ENCODE measurements at places on chromosomes 6 and 20.
A peak's percentile ranks its signal among the peaks of the same experiment; 100 is the strongest.

DNA sequence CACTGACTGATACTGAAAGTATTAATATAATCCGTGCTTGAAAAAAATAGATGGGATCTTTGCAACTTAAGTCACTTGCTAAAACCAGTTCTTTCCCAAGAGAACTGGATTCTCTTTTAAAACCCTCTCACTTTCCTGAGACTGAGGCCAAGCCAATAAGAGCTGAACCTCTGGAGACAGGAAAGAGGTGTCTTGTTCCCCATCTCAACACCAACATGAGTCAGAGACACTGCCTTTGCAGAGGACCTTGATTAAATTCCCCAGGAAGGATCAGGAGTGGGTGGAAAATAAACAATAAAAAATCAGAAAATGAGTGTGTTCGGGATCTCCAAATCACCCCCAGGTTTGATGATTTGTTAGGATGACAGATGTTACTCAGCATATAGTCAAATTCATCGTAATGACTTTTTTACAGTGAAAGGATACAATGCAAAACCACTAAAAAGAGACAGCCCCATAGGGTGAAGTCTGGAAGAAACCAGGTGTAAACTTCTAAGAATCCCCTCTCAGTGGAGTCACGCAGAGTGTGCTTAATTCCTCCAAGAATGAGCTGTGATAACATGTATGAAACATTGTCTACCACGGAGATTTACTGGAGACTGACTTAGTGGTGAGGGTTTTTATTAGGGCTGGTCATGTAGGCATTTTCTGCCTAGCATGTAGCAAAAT lies 122.8 kb upstream of the BEND3 start:
- no peak for DNase-seq

DNA sequence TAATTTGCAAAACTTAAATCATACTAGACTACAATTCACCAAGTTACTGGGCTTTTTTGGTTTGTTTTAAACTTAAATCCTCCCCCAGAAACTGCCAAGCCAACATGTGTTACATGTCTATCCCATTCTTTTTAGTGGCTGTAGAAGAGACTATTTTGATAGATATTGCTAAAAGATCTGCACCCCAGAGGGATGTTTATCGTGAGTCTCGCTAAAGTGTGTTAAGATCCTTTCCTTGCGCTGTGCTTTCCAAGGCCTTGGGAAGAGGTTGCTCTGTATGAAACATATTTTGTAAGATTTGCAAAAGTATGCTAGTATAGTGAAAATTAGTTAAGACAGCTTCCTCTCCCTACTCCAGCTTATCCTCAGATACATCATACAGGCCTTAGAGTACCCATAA lies 63.0 kb downstream of the GPX5 start:
- no peak for DNase-seq

DNA sequence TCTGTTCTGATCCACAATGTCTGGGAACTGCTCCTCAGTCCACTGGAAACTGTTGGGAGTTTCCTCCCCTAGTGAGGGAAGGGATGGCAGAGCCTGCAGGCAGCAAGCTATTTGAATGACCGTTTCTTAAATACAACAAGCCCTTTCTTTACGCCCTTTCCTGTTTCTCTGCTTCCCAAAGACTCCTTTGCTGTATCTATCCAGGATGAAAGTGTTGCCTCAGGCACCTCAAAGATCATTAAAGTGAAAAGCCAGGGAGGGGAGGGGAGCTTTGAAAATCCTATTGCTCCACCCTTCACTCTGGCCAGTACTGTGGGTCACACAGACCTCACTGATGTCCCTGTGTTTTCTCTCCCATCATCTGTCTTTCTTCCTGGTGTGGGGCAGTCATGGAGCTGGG lies 213.1 kb downstream of the RNF144B start:
- no peak for DNase-seq

- no peak for DNase-seq
Observed at GRCh38 chr6:77457720-77458349, 5.5 kb downstream of the HTR1B start.

GRCh38 chr20:59177266-59178250 lies 13.9 kb downstream of the ZNF831 start:
- no peak for DNase-seq

DNA sequence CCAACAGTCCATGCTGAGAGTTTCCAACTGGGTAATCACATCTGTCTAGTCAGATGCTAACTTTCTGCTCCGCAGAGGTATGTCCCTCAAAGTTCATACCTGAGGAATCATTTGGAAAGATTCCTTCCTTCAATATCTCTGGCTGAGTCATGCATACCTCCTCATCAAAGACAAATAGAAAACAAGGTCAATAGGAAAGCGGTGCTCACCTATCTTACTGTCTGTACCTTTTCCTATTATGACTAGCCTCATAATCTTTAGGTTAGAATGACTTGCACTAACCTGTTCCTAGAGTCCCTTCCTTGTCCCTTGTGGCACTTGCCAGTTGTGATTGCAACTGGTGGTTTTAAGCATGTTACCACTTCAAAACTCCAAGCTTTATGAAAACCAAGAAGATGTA lies 78.2 kb upstream of the PTPRK start:
- DNase-seq: no peak

DNA sequence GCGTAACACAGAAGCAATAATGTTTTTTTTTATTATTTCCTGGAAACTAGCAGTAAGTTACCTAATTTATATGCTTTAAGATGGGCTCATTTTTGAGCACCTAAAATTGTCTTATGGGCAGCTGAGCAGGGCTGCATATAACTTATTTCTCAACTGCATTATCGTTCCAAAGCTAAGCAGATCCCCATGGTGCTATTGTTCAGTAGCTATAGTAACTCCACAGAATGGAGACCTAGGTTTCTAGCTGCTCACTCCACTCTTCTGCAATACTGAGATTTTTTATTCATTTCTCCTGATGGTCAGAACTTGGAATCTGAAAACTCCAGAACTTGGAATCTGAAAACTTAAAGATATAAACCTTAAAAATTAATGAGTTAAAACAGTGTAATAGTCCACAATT lies 18.7 kb downstream of the CRISP1 start:
- no peak for DNase-seq

DNA sequence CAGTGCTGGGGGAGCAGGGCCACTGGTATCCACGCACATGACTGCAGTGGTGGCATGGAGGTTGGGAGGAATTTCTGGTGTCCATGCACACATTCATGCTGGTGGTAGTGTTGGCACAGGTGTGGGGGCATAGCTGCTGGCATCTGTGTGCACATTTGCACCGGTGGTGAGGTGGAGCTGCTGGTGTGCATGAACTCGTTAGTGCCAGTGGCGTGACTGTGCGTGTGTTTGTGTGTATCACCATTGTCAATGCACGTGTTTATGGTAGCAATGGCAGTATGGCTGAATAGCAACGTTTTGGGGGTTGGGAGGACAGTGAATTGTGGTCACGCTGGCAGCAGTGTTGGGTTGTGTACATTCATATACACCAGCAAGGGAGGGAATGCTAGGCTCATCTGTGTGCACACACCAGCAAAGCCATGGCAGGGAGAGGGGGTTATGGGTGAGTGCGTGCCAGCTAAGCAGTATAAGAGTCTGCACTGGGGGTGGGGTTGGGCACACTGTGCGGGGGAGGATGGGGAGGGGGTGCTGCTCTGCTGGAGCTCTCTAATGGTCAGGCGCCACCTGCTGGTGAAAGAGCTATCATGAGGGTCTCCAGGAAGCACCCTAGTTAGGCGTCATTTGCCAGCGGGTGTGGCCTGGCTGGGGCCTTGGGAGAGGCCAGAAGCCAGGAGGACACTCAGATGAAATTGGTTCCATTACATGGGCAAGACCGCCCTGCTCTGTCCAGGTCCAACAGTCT lies 626.1 kb upstream of the ID4 start:
- DNase-seq: peak; percentile 63

GRCh38 chr6:149211046-149211571 lies 106.4 kb upstream of the TAB2 start:
- peak; percentile 66 for DNase-seq

GRCh38 chr20:47216819-47217410 lies 139.6 kb downstream of the ZMYND8 start:
- no peak for DNase-seq

- DNase-seq: peak; percentile 77
Observed at GRCh38 chr20:51500311-51500710, 42.2 kb downstream of the NFATC2 start.

GRCh38 chr6:135158397-135158796 lies 22.7 kb upstream of the MYB start:
- no peak for DNase-seq

- DNase-seq: no peak
Observed at GRCh38 chr6:21808045-21808470, 214.5 kb downstream of the SOX4 start.

- DNase-seq: no peak
Observed at GRCh38 chr6:41358503-41358902, 23.1 kb downstream of the NCR2 start.

DNA sequence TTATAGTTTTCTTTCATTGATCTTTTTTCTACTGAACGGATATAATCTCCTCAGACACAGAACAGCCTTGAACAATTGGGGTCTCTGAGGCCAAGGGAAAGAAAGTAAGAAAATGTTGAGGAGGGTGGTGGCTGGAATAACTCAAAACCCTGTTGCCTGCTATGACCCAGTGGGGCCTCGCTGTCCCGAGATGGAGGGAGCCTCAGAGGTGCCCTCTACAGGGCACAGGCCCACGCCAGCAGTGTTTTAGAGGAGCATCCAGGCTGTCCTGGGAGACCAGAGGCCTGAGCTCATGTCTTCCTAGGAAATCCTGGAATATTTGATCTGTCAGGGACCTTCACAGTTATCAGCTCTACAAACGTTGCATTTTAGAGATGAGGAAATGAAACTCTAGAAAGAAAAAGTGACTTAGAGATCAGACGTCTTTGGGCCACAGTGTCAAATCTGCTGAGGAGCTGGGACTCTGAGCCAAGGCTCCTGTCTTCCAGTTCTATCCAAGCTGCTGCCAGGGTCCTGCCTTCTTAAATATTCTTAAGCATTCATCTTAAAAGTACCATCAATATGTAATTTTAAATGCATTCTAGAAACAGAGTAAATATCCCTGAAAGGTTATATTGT lies 26.3 kb downstream of the ALDH5A1 start:
- peak; percentile 72 for DNase-seq

- DNase-seq: no peak
Observed at GRCh38 chr6:42292004-42292740, 74.5 kb upstream of the MRPS10 start.

GRCh38 chr6:166599205-166599604 lies 12.7 kb upstream of the RAMACL start:
- DNase-seq: no peak

DNA sequence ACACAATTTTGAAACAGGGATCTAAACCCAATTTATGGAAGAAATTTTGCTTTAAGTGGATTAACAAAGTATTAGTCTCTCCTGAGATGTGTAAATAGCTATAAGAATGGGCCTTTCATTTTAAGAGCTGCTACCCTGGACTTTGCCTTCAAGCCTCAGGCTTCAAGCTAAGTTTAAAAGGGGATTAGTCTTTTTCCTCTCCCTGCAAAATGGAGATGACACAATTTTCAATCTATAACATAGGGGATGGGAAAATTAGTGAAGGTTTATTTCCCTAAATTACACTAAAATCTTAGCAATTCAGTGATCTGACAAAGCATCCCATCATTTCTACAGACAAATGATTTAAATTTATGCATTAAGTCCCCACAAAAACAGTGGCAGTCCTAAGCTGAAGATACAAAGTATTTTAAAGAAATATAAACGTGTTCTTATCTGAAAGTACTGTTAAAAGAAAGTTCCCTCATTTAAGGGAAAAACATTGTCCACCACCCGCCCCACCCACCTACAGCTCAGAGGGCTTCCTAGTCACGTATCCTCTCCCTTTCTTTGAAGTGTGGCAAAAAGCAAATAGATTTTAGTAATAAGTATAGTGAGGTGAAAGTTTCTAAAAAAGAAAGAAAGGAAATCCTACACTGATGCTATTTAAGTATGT lies 14.5 kb downstream of the ARHGAP18 start:
- peak; percentile 73 for DNase-seq

- DNase-seq: no peak
Observed at GRCh38 chr20:58669287-58670006, 18.4 kb downstream of the STX16 start.

DNA sequence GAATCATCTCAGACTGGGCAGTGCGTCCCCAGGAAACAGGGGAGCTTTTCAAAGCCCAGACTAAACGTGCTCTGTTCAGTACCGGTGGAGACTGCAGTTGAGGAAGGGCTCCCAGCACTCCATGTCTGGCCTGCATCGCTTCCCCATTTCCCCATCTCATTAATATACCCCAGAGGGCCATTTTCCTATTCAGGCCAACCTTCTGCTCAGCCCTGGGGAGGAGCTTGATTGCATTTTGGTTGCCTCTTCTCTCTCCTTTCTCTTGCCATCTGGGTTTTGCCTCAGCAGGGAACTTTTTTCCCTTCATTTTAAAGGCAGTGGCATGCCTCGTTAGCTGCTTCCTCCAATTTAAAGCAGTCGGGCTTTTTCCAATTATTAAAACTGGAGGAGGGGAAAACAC lies 394.3 kb upstream of the SOX4 start:
- DNase-seq: no peak

DNA sequence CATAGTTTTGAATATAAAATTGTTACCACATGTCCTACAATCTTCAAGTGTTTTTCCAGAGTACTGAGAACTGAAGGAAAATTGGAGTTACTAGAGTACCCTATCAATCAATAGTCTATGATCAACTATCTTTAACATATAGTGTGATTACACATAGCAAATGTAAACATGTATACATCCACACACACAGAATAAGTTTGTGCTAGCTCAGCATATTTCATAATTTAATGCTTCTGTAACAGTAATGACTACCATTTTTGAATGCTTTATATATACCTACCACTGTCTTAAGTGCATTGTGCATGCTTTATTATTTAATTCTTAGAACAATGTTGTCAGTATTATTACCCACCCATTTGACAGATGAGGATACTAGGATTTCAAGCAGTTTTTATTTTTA lies 523.9 kb downstream of the HAO1 start:
- DNase-seq: no peak

DNA sequence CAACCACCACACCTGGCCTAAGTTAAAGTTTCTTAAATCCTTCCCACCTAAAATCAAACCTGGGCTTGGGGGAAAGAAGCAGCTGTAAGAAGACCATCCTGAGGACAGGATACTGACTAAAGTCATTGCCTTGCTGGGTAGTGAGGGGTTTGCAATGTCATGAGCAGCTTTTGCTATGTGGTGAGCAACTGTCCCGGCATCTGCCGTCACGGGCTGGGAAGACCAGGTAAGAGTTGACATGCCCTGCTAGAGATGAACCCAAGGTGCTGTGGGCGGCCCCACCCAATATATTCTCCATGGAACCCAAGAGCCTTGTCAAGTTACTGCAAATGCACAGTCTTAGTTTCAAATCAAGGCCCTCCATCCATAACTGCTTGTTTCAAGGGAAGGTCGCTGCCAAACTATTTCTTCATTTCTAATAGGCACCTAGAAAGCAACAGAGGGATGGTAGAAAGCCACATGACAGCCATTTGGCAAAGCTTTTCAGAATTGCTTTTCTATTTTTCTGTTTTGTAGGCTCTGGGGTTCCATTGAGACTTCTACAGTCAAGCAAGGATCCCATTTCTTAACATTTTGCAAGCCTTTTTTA lies 357.8 kb upstream of the JARID2 start:
- DNase-seq: no peak

GRCh38 chr6:166514196-166514595 lies 72.3 kb downstream of the RAMACL start:
- DNase-seq: no peak

Measured in activated effector memory CD4-positive, alpha-beta T cell treated with anti-CD3 and anti-CD28 coated beads, Interleukin-2, amount 50 U/mL, for 16 hours (primary cell).